Retina (tissue), 1 donor: ENCODE measurements at places on chromosomes 2 and 18.
A peak's percentile ranks its signal among the peaks of the same experiment; 100 is the strongest.

DNA sequence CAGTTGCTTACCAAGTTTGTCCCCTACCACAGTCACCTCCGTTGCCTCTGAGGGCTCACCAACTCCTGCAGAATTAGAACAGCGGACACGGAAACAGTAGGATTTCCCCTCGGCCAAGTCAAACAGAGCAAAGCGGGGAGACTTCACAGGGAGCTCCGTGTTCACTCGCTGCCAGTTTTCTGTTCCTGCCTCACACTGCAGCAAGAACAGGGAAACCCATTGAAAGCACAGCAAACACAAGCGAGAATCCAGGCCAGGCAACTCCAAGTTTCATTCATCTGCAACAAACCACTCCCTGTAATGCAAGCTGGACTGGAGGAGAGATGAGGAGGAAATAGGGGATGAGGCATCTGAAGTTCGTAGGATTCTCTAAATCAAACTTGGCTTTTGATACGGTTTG is 84.2 kb downstream of the MYOM1 start:
- DNase-seq: no peak

DNA sequence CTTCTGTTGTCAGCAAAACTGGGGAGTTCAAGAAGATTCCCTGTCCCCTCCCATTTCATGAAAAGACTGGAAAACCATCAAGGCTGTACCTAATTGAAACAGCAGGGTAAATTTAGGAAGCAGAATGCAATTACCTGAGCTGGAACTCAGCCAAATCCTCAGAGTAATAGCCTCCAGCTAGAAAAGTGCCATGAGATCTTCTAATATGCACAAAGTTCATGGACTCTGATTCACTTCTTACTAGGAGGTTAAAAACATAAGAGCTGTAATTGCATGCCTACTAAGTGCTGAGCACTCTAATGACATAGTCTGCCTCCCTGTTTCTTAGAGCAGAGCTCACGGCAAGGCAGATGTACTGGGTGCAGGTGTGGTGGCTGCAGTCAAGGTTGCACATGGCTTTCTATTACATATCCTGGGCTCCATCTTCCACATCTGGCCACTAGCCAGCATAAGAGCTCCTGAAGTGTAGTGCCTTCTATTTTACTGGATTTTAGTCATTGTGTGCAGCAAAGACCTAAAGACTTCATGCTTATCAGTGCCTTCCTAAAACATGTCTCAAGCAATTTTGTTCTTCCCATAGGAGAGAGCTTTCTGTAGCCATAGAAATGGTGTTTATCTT is 341.7 kb downstream of the PTPRM start:
- DNase-seq: no peak

DNA sequence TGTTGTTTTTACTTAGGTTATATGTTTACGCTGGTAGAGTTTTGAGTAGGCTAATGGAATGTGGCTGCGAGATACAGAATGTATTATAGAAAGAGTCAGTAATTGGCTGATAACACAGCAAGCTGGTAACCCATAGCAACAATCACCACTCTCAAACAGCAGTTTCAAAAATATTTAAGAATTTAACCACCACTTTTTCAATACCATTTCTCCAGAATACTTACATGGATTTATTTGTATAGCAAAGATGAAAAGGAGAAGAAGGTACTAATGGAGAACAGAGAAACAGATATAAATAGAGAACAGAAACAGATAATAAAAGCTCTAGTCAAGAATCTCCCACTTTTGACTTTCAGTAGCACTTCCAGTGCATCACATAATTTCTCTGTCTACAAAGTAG is 188.3 kb upstream of the SLC39A10 start:
- no peak for DNase-seq

GRCh38 chr2:170218931-170219330 is 41.0 kb downstream of the MYO3B start:
- no peak for DNase-seq

DNA sequence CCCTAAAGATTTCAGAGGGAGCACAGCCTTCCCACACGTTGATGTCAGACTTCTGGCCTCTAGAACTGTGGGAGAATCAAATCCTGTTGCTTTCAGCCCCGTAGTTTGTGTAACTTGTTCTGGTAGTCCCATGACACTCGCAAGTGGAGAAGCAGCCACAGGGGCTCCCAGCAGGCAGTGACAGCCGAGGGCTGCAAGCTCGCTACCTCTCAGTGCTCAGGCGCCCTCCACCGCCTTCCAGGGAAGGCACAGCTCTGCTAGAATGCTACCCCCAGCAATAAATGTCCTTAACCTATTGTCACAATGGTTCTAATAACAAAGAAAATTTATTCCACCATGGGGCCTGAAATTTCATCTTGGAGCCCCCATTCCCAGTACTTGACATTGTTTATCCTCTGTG is 143.1 kb upstream of the ZNF236 start:
- peak; percentile 44 for DNase-seq
